NCI-H2081 (cell line): ENCODE measurements at places on chromosomes 7 and 10.

DNA sequence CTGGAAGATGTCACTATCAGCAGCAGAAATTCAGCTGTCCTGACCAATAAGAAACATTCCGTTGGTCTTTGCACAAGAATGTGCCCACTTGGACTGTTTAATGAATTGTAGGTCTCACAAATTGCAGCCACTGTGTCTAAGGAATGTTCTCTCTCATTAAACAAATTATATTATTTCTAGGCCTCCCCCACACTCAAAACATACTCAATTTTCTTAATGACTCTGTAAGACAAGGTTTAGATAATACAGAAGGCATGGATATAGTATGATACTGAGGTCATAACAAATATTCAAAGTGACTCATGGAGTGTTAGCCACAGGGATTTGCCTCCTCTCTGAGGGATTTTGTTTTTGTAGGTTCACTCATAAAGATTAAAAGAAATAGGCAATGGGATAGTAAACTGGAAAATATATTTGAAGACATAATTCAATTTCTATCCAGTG lies 197.5 kb downstream of the PTN start:
- no peak for DNase-seq

DNA sequence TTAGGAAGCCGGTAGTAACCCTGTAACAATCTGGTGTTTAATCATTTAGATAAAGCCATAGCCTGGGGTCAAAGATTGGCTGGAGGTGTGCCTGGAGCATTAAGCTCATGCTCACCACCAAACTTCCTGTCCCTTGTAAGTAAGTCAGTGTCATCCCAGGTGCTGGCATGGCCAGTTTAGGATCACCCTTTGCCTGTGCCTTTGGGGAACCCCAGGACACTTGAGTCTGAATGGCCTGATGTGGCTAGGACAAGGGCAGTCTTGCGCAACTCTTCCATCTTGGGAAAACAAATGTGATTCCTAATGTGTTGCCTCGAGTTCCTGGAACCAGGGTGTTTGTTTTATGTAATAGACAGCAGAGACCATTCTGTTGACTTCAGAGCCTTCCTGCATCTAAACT lies 154.8 kb downstream of the GRK5 start:
- DNase-seq, result no peak

DNA sequence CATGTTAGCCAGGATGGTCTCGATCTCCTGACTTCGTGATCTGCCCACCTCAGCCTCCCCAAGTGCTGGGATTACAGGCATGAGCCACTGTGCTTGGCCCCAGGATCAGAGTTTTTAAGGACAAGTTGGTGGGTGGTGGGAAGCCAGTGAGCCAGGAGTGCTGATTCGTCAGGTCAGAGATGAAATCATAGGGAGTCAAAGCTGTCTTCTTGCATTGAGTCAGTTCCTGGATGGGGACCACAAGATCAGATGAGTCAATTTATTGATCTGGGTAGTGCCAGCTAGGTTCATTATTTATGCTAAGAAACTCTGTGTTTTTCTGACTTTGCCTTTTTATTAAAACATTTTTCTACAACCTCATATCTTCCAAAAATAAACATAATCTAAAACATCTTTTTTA lies 423.8 kb downstream of the ARL4A start:
- no peak for DNase-seq

DNA sequence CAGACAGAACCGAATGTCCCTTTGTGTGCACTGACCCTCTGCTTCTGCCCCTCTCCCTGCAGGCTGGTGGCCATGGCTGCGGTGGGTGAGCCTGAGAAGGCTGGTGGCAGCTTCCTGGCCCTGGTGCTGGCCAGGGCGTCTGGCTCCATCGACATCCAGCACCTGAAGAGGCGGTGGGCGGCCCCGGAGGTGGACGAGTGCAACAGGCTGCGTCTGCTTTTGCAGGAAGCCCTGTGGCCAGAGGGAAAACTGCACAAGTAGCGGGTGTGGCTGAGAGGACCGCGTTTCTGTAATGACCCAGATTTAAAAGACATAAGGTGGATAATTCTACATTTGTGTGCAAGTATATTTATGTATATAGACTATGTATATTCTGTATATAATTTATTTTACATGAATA lies 89.2 kb downstream of the DYNC2I1 start:
- DNase-seq, result no peak

DNA sequence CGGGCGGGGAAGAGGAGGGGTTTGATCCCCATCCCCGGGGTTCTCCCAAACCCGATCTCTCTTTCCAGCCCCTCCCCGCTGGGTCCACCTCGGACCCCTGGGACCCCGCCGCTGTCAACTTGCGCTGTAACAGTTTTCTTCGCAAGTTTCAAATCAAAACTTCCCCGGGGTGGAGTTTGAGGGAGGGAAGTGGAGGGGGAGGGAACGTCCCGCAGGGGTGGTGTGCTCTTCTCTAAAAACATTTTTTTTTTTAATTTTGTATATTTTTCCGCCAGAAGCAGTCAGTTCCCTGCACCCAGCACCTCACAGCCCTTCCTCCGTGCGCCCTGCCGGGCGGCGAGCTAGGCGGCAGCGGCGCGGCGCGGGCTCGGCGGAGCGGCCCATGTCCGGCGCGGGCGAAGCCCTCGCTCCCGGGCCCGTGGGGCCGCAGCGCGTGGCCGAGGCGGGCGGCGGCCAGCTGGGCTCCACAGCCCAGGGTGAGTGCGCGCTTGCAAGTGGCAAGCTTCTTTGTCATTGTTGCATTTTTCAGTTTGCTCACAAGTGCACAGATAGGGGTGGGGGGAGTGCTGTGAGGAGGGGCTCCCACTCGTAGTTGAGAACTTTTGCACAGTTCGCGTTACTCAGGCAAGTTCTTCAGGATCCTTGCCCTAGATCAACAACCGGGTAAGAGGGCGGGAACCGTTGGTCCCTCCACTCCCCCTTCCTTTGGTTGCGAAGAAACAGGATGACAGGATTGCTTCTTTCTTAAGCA lies 933 bp downstream of the MDFIC start:
- no peak for DNase-seq

DNA sequence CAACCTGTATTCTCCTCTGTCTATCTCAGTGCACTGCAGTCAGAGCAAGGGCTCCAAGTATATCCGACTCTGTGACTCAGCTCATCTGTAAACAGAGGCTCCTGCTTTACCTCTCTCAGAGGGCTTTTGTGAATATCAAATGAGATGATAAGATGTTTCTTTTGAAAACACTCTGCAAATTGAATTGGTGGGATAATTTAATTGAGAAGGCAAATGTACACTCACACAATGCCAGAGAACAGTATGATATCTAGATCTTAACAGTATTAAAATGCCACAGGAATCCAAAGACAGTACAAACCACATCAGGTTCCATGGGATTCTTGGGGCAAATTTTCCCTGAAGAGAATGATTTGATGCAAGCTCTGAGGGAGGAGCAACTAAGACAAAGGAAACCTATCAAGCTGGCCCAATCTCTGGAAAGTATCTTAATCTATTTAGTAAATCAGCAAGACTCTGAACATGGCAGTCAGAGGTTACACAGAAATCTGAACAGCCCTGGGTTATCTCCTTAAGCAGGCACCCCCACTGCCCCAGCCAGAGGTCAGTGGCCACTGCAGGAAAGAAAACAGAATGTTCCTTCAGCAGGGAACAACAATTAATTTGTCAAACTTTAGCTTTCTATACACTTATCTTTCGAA lies 45.9 kb downstream of the DOCK4 start:
- DNase-seq, result no peak
